ENCODE measurements at places on chromosomes 1 and 21.

DNA sequence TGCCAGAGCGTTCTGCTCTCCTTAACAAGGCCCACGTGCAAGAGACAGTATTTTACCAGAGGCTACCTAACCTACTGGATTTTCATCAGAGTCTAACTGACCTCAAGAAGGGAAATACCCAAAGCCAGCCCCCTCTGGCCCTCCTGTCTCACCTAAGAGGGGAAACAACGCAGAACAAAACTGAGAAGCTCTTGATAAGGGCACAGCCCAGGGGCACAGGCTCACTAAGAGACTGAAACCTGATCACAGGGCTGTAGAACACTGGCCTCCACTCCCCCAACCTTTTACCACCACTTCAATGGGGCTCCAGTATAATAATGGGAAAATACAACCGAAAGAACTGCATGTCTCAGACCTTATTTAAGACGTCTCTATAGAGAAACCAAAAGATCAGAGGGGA is 449.5 kb upstream of the CAMK1G start:
- DNase-seq = no peak

- DNase-seq = no peak
Measured at GRCh38 chr1:180190091-180190490, 35.4 kb downstream of the QSOX1 start.

GRCh38 chr1:29784276-29785136 is 548.2 kb downstream of the PTPRU start:
- no peak for DNase-seq

DNA sequence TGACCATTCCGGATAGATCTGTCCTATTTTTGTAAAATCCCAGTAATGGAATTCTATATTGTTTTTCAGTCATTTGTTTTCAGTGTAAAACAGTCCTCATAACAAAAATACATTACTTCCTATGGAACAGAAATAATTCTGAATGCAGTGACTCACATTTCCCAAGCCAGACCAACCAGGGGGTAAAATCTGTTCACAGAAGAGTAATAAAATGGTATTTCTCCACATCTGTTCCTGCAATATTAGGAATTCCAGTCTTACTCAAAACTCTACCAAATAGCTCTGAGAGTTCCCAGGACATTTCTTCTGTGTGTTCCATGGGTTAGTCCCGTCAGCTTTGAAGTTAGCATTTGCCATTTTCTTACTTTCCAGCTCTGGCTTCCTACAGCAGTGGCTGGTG is 2.6 kb upstream of the DDR2 start:
- DNase-seq = no peak

DNA sequence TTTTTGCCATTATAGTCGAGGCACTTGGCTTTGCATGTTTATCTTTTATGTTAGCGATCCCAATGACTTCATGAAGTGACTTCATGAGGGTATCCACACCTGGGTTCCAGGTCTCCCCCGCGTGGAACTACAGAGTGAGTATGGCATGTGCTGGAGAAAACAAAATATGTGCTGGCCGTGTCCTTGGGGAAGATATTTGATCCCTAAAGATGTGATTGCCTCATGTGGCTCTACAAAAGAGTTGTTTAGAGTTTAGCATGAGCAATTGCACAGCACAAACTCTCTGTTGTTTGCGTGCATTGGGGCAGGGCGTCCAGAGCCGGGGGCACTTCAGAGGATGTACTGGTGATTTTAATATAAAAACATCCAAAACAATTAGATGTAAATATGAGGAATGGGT is 4.8 kb downstream of the IL10RB start:
- no peak for DNase-seq

DNA sequence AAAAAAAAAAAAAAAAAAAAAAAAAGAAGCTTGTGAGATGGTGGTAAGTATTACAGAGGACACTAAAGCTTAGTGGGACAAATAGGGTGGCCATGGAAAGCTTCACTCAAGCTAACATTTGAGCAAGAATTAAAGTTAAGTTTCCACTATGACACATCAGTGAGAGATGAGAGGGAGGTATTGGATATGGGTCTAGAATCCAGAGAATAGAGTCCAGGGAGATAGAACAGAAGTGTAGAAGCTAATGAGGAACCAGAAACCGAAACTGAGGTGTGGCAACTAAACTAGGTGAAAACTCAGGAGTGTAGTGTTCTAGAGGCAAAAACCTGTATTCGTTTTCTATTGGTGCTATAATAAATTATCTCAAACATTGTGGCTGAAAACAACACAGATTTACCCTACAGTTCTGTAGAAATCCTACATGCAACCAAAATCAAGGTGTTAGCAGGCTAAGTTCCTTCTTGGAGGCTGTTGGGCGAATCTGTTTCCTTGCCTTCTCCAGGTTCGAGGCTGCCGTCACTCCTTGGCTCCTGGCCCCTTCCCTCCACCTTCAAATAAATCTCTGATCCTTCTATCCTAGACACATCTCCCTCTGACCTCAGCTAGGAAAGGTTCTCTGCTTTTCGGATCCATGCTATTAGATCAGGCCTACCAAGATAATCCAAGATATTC is 36.2 kb downstream of the PTP4A2 start:
- no peak for DNase-seq

GRCh38 chr1:109048335-109048734 is 6.4 kb upstream of the WDR47 start:
- no peak for DNase-seq

DNA sequence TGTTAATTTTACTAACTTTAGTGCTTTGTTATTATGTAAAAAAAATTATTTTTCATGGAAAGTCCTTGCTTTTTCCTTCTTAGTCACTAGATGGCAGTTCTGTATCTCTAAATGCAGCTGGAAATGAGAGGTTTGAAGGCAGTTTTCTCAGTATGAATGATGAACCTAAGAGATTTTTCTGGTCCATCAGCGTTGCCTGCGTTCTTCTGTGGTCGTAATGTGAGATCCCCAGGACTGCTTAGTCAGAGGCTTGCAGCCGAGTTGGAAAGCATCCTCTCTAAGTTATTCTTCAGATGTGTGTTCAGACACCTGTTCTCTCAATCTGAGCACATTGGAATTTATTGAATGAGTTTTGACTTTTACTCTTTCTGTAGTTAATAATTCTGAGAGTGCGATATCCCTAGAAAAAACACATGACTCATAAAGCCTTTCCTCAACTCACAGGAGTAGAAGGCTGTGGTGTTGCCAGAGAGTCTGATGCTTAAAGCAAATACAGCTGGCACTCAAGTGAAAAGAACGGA is 99.3 kb downstream of the FMN2 start:
- peak; percentile 91 for DNase-seq
